GM18507 (cell line): ENCODE measurements at places on chromosomes 6 and 20.

GRCh38 chr20:9195031-9195430 is 126.1 kb downstream of the PLCB4 start:
- no peak for DNase-seq

- DNase-seq, result no peak
These were observed 737 bp upstream of the PTPRT start for GRCh38 chr20:43190332-43190953.

DNA sequence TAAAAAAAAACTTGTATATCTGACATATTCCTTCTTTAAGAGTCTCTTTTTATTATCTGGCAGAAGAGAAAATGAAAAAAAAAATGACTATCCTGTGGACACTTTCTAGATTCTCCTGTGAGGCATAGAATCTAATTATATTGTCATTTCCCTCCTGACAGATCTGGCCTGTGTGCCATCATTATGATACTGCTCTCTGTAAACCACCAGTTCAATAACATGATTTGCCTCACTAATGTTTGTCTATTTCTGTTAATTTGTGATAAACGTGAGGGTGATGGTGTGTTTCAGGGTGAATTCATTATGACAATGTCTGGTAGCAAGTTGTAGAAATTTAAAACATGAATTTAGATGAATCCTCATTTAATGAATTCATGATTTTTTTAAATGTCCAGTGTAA is 844.5 kb upstream of the ADGRB3 start:
- no peak for DNase-seq

GRCh38 chr20:44609516-44610312 is 27.3 kb downstream of the PKIG start:
- peak; percentile 65 for DNase-seq

GRCh38 chr20:41902346-41902745 is 284.2 kb upstream of the CHD6 start:
- DNase-seq, result no peak

GRCh38 chr6:147820520-147820919 is 312.0 kb downstream of the SAMD5 start:
- DNase-seq, result no peak
